ENCODE measurements at places on chromosomes 13 and 19.

GRCh38 chr19:38734426-38735256 is 9.6 kb downstream of the CAPN12 start:
- peak; percentile 63 for DNase-seq

GRCh38 chr19:2552859-2553258 is 76.9 kb downstream of the GADD45B start:
- peak; percentile 88 for DNase-seq

DNA sequence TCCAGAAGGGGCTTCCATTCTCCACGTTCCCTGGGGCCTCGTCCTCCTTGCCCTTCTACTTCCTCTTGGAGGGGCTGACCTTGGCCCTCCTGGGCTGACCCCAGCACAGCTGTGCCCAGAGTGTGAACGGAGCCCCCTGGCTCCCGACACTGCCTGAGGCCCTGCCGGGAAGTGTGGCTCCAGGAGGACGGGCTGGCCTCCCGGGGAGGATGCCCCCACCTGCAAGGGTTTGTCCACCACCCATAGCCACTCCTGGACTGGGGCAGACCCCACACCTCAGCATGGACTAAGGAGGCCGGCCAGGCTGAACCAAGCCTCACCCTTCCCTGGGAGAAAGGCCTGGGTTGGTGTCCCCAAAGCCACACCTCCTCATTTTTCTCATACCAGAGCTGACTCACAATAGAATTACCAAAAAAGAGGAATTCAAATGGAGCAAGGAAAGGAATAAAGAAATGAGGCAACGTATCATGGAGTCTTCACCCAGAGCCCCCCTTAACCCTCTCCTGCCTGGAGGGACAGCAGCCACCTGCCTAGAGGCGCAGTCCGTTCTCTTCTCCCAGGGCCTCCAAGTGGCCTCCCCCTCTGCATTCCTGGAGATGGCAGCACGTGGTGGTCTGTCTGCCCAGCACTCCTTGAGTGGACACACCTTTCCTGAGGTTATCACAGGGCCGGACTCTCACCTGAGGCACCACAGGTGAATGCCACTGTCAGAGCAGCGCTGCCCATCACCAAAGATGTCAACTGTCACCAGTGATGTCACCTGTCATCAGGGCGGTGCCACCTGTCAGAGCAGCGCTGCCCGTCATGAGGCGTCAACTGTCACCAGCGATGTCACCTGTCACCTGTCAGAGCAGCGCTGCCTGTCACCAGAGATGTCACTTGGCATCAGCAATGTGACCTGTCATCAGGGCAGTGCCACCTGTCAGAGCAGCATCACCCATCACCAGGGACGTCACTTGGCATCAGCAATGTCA is 3.1 kb upstream of the C13orf46 start:
- no peak for DNase-seq

DNA sequence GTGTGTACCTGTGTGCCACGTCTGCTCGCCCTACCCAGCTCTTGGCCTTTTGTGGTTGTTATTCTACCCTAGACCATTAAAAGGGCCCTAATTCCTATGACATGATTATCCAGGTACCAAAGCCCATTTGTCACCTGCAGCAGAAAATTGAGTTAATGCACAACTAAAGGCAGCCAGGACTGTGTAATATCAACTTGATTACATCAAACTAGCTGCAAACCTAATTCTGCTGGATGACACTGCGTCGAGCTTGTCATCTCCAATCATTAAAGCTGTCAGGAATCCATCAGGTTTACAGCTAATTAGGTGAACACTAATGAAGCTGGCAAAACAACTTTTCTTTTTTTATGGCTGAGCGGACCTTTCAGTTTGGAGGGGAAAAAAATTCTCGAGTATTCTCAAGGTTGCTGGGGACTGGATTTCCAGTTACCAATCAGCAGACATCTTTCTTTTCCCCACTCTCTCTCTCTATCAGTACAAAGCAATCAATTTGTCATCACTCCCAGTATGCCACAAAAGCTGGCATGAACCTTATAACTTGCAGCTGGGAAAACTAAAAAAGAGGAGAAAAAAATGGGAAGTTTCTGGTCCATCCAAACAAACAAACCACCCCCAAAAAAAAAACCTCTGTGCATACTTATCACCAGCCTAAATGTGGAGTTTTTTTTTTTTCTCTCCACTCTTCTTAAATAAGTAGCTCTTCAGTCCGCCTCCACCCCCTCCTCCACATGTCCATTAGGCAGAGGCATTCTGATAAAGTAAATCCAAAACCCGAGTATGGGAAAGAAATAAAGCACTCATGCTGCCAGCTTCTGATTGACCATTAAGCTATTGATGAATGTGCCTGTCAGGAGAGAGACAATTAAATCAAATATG is 2.8 kb downstream of the TSHZ3 start:
- no peak for DNase-seq

GRCh38 chr13:20571676-20572075 is 4.7 kb downstream of the IFT88 start:
- no peak for DNase-seq

GRCh38 chr19:36421749-36422481 is 3.5 kb upstream of the ZFP82 start:
- DNase-seq: no peak
